Smooth muscle cell of the brain vasculature (primary cell): ENCODE measurements at places on chromosomes 6 and 20.

- peak; percentile 28 for DNase-seq
Observed at GRCh38 chr20:2742934-2743559, 50.5 kb downstream of the EBF4 start.

- no peak for DNase-seq
Observed at GRCh38 chr6:90406142-90406794, 109.6 kb upstream of the BACH2 start.

GRCh38 chr20:52275181-52275691, 83.7 kb upstream of the ZFP64 start:
- no peak for DNase-seq

DNA sequence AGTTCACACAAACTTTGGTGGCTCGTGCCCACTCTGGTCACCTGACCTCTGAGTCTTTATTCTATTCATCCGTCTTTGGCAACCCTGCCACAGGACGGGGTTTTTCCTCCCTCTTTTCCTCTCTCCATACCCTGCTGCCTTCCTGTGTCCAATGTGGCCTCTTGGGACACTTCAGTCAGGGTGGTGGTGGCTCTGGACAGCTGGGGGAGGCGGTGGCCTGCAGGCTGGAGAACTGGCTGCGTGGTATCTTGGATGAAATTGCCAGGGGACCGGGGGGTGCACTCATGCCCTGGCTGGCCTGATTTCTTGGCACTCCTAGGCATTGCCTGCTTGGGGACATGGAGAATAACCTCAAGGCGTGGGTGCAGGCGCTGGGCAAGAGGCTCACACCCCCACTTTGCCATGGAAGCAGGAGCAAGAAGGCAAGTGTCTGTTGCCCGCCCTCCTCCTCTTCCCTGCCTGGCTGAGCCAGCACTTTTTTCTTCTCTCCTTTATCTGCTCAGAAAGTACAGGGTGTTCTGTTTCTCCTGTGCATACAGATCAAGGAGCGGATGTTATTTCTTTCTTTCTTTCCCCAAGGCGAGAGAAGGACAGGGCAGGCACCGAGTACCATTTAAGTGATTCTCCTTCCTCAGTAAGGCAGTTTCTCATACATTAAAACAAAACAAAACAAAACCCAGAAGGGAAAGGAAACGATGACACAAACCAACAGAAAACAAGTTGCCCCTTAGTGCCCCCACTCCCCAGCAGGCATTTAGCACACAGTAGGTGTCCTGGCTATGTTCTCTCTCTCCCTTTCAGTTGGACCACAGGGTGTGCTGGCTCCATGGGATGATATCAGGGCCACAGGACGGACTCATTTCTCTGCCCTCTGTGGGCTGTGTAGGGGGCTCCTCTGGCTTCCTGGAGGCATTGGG, 155.5 kb upstream of the RNF24 start:
- peak; percentile 59 for DNase-seq

GRCh38 chr20:63454731-63455567, 17.5 kb downstream of the KCNQ2 start:
- no peak for DNase-seq
